ENCODE measurements at places on chromosomes 4 and X. TPM values are rescaled to one million over a fixed set of nuclear protein-coding genes. Genes with fewer than 3 reads are reported as not detected.

The CCDC158 gene
- 0.53 TPM for total RNA-seq

The RAB39B gene
- 2.0 TPM for total RNA-seq

The JAKMIP1 gene
- 0.70 TPM for total RNA-seq

The ARX gene
- 0.06 TPM for total RNA-seq

The DUX4 gene
- not detected for total RNA-seq

The XPNPEP2 gene
- 28.7 TPM for total RNA-seq

The OPRPN gene
- not detected for total RNA-seq

The ABCG2 gene
- 11.2 TPM for total RNA-seq

The HSD17B13 gene
- 0.12 TPM for total RNA-seq

The GPR82 gene
- total RNA-seq, result 0.58 TPM

The PPP2R3B gene
- total RNA-seq, result 69.5 TPM

The SLC49A3 gene
- 7.5 TPM for total RNA-seq

The UGT2B15 gene
- not detected for total RNA-seq

The MAGEC2 gene
- total RNA-seq, result not detected

The NAT8L gene
- total RNA-seq, result 5.4 TPM

The ATP7A gene
- total RNA-seq, result 18.9 TPM

The GYPA gene
- total RNA-seq, result 12.8 TPM

The ENAM gene
- 4.8 TPM for total RNA-seq

The EREG gene
- total RNA-seq, result 0.23 TPM

The RAB41 gene
- not detected for total RNA-seq

The SSX2B gene
- total RNA-seq, result 0.35 TPM

The PAGE2 gene
- total RNA-seq, result not detected

The ACSL4 gene
- total RNA-seq, result 56.2 TPM

The DCAF16 gene
- total RNA-seq, result 40.1 TPM

The SH3RF1 gene
- total RNA-seq, result 29.8 TPM

The XAGE1A gene
- not detected for total RNA-seq

The CACNA1F gene
- total RNA-seq, result 0.41 TPM

The NSG1 gene
- 1.3 TPM for total RNA-seq

The TASL gene
- 2.2 TPM for total RNA-seq

The RNF212 gene
- total RNA-seq, result 9.6 TPM

The SPP1 gene
- total RNA-seq, result 265 TPM

The LRPAP1 gene
- total RNA-seq, result 195 TPM

The CLCN5 gene
- total RNA-seq, result 121 TPM

The CDS1 gene
- total RNA-seq, result 15.6 TPM

The SSX2 gene
- total RNA-seq, result not detected

The RHOH gene
- 2.8 TPM for total RNA-seq

The HDAC8 gene
- 40.5 TPM for total RNA-seq

The FAM156B gene
- 22.0 TPM for total RNA-seq

The NEUROG2 gene
- total RNA-seq, result not detected

The NAP1L2 gene
- total RNA-seq, result 2.6 TPM

The MAGEB2 gene
- not detected for total RNA-seq

The CSAG3 gene
- total RNA-seq, result not detected

The DDX53 gene
- total RNA-seq, result not detected

The AWAT2 gene
- total RNA-seq, result not detected

The SCARB2 gene
- total RNA-seq, result 157 TPM

The BCOR gene
- total RNA-seq, result 76.0 TPM

The MAGEB17 gene
- not detected for total RNA-seq
